Activated CD8-positive, alpha-beta memory T cell treated with anti-CD3 and anti-CD28 coated beads for 4 hours (primary cell): ENCODE measurements at places on chromosomes 11 and 22.

DNA sequence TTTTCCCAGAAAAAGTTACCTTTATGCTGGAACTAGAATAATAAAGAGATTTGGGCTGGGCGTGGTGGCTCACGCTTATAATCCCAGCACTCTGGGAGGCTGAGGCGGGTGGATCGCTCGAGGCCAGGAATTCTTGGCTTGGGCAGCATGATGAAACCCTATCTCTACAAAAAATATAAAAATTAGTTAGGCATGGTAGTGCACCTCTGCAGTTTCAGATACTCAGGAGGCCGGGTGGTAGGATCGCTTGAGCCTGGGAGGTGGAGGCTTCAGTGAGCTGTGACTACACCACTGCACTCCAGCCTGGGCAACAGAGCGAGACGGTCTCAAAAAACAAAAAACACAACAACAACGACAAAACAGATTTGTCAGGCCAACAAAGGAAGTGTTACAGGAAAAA is 119.3 kb upstream of the OR9Q1 start:
- DNase-seq, result no peak

DNA sequence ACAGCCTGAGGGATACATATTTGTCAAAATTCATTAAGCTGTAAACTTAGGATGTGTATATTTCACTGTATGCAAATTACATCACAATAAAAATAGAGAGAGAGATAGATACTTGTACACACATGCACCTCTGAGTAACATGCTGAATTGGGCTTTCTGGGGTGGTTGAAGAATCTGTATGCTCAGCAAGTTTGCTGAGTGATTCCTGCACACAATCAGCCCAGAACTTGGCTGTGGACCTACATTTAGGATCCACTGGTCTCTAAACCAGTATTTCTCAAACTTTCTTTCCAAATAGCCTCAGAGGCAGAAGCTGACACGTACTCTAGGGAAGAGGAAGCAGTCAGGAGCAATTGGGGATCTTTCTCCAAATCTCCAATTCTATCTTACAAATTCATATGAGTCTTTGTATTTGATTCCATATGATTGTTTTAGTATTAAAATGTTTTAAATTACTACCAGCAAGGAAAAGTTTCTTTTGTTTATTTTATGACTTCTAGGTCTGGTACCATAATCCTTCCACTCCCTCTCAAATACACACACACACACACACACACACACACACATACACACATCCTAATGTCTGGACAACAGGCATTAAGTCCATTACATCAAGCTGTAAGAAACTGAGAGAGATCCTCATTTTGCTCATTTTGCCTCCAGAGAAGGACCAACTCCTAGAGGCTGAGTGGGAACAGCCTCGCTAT is 20.0 kb downstream of the SYT13 start:
- DNase-seq, result no peak

DNA sequence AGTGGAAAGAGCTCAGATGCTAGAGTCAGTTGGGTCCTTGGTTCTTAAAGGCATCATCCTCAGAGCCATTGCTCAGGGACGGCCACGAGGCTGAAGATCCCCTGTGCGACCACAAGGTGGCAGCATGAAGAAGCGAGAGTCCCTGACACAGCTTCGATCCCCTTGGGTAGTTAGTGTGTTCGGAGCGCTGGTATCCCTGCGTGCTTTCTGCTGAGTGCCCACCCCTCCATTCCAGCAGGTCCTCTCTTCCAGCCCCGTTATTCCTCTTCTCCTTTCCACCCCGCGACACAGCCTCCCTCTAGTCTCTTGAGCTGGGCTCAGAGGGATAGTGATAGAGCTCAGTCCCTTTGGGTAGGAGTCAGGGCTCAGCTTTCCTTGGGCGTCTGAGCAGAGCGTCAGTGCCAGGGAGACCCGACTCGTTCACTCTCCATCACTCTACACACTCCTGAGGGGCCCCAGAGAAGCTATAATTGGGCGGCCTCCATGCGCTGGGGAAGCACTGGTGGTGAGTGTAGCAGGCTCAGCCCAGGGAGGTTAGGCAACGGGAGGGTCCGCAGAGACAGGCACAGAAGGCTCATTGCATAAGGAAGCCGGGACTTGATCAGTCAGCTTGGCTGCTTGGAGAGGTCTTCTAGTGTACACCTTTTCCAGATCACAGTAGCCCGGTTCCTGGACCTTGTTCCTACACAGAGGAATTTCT is at the start of gene OR51D1:
Gene OR51D1 (plus strand): TSS at position 516 of the 700 bp plus-strand sequence. CDS start 2,314 bp downstream, outside the sequence.
- peak; percentile 30 for DNase-seq

DNA sequence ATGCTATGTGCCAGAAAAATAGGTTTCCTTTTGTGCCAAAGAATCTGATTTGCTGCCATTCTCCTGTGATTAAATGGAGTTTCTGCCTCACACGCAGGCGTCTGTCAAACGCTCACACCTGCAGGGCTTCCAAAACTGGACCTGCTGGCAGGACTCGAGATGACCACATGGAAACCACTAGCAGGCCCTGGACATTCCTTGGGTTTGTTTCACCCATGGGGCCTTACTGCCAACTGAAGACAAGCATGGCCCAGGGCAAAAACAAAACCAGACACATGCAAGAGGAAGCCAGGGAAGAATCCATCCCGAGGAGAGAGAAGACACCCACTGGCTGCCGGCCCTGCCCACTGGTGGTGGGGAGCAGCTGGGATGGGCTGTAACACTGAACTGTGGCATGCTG is 55.9 kb upstream of the MN1 start:
- no peak for DNase-seq

DNA sequence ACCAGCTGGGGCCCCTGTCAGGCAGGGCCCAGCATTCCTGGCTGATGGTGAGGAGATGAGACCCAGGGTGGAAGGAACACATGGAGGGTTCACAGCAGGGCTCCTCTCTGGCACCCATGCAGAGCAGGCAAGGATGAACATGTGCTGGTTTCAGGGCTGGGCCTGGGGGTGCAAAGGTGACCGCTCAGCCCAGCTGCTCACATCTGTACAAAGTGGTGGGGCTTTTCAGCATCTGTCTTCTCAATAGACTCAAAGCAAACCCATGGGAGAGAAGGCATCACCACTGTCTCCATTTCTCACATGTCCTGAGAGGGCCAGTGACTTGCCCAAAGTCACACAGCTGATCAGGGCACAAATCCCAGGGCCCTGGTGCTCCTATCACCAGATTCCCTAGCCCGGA is 27.3 kb upstream of the TCF20 start:
- no peak for DNase-seq

DNA sequence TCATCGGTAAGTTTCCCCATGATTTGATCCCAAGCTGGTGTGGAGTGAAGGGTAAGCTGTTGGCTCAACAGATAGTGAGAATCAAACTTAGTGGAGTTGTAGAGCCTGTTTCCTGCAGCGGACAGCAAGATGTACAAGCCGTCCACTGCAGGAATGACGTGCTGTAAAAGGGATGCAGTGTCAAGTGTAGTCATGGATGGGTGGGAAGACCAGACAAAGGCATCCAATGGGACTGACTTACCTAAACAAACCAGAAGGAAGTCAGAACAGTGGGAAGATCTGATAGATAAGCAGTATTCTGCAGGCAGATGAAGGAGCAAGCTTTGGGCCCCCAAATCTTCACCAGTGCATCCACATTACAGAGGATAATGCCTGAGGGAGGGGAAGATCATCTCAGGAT is 8.8 kb downstream of the ZBTB16 start:
- no peak for DNase-seq

GRCh38 chr11:113134626-113135025 is 173.4 kb downstream of the NCAM1 start:
- no peak for DNase-seq

DNA sequence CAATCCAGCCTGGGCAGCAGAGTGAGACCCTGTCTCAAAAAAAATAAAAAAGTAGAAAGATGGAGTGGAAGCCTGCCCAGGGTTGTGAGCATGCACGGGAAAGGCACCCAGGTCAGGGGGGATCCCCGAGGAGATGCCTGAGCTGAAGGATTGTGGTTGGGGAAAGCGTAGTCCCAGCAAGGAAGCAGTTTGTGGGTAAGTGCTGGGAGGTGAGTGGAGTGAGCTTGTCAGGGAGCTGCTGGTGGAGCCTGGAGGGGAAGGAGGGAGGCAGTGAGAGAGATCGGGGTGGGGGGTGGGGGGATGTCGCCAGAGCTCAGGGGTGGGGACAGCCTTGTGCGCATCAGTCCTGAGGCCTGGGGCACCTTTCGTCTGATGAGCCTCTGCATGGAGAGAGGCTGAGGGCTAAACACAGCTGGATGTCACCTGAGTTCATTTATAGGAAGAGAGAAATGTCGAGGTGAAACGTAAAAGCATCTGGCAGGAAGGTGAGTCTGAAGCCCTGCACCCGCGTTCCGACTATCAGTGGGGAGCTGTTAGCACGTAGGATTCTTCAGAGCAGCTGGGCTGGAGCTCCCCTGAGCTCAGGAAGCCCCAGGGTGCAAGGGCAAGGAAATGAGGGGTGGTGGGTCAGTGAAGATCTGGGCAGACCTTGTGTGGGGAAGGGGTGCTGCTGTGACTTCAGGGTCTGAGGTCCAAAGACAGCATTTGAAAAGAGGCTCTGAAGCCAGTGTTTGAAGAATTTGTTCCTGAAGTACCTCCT is 10.2 kb downstream of the TMEM121B start:
- no peak for DNase-seq

DNA sequence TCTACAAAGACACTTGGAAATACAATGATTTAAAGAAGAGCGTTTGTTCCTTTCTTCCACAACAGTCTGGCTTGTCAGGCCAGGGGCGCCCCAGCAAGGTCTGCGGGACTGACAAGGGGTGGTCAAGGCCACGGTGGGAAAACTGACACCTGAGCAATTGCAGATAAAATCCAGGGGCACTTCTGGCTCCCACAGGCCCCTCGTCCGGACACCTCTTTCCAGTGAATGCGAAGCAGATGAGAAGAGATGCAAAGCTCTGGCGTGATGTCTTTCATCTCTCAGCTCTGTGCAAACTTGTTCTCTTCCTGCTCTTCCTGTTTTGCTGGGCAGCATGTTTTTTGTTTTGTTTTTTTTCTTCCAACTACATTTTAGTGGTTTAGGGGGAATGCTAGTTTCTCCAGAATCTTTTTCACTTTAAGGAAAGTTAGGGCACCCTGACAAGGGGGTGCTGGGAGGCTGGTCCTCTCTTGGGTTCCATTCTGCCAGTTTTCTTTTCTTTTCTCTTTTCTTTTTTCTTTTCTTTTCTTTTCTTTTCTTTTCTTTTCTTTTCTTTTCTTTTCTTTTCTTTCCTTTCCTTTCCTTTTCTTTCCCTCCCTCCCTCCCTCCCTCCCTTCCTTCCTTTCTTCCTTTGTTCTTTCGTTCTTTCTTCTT is 11.1 kb upstream of the CBX6 start:
- no peak for DNase-seq

DNA sequence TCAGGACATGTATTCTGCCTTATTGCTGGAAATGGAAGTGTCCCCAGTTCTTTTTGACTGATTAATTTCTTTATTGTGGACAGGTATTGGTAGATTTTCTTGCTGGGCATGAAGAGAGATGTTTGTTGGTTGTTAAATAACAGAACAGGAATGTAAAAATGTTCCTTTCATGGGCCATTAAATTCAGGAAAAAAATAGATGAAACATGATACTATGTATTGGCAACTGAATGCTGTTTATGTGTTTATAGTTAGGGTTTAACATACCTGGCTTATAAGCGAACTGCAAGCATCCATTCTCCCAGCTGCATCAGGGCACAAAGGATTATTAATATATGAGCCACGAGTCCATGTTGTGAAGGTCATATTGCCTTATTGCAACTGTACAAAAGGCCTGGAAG is 368.5 kb downstream of the NELL1 start:
- DNase-seq, result no peak

GRCh38 chr11:35639591-35640179 is 21.4 kb downstream of the FJX1 start:
- no peak for DNase-seq

DNA sequence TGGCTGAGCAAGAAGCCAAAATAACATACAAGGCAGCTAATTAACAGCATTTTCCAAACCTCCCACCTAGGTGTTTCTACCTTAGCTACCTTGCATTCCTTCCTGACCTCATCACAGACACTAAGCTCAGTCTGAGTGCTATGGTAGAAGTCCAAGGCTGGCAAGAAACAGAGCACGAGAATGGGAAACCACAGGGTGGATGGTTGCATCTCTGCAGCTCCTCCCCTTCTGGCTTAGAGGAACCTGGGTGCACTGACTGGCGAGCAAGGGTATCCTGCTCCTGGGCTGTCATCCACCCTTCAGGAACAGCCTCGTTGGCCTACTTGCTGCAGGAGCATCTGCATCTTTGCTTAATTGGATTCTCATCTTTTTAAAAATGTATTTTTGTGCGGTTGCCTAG is 73.1 kb upstream of the KIRREL3 start:
- DNase-seq, result no peak

GRCh38 chr22:50192436-50193204 is 6.9 kb downstream of the TRABD start:
- DNase-seq, result no peak

DNA sequence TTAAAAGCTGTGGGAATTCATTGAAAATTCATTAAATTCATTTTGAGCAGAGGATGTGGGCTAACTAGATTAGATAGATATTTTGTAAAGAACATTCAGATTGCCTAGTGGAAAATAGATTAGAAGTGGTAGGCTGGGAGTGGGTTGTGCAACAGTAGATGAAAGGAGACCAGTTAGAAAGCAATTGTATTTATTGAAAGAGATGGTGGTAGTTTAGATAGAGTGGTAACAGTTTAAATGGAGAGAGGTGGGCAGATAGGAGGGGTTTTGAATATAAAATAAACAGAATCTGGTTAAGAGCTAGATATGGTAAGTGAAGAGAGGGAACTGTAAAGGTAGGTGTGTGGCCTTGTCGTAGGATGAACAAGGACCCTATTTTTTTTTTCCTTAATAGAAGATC is 34.5 kb downstream of the METTL15 start:
- DNase-seq, result no peak

- no peak for DNase-seq
Measured at GRCh38 chr11:87878373-87878825, 296.8 kb downstream of the RAB38 start.

DNA sequence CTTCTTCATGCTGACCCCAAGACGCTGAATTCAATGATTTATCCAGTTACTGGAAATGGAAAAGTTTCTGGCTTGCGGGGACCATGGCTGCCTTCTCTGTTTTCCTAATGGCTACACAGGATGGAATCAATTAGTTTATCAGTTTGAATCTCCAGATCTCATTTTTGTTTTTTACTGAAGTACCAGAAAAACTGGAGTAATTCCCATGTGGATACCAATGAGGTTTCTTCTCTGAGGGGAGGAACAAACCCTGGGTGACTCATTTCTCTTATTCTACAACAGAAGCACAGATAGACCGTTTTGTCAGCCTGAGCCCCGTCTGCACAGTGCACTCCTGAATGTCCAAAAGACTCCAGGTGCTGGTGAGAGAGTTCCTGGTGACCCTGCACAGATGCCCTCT is 3.4 kb downstream of the ZNF195 start:
- DNase-seq, result no peak

DNA sequence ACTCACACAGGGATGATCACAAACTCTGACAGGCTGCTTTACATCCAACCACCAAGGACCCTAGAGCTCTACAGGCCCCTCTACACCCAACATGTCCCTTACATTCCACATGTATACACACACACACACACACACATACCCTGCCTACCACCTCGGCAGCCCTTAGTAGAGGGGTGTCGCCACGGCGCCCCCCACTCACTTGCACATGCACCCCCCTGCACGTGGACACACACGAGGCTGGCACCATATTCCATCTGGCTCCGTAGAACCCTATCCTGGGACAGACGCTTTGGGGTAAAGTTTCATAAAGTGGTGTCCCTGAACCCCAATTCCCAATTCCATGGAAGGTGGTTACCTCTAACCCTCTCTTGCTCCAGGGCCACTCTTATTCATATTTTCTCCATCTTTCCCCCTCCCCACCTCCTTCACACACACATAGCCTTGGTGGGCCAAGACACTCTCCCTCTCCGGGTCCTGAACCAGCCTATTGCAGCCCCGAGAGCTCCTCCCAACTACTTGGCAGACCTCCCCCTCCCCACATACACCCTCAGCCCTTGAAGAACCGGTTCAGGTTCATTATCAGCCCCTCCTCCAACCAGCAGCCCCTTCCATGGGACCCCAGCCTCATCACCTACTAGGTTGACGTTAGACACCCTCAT is 809 bp downstream of the PDE2A start:
- DNase-seq, result no peak
